ENCODE measurements at places on chromosomes 6 and 20.

DNA sequence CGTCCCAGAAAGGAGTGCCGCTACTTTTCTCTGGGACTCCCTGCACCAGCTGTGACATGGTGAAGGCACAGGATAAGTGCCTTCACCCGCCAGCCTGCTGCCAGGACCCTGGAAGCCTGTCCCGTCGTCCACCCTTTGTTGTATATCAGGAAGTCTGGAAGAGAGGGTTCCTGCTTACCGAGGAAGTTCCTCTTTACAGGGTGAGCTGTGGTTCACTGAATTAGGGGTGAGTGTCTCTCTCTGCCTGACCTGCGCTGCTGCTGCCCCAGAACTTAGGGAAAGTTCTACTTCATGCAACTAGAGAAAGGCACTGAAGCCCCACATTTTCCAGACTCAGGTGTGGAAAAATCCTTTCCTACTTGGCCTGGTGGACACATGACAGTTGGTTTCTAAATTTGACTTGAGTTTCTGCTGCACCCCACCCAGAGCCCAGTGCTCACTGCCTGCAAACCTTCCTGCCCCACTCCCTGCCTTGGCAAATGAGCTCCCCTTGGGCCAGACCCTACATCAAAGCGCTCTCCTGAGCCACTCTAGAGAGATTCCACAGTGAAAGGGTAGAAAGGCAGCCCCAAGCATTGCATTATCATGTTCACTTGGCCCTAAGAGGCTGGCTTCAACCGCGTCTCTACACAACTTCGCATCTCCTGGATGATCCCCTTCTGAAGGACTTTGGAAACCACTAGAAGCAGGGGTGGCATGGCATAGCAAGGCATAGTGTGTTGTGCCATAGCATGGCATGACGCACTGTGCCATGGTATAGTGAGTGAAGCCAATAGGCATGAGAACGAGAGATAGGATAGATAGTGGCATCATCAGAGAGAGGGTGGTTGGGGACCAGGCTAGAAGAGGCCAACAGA lies 215.8 kb upstream of the CDYL start:
- DNase-seq: no peak

GRCh38 chr6:150453357-150453756 lies 84.5 kb downstream of the IYD start:
- DNase-seq: no peak

GRCh38 chr6:22444330-22444729 lies 125.0 kb upstream of the HDGFL1 start:
- no peak for DNase-seq

- no peak for DNase-seq
These were observed 32.2 kb downstream of the AHI1 start for GRCh38 chr6:135465307-135465706.

GRCh38 chr20:46963758-46964617 lies 69.3 kb downstream of the EYA2 start:
- DNase-seq: peak; percentile 25

DNA sequence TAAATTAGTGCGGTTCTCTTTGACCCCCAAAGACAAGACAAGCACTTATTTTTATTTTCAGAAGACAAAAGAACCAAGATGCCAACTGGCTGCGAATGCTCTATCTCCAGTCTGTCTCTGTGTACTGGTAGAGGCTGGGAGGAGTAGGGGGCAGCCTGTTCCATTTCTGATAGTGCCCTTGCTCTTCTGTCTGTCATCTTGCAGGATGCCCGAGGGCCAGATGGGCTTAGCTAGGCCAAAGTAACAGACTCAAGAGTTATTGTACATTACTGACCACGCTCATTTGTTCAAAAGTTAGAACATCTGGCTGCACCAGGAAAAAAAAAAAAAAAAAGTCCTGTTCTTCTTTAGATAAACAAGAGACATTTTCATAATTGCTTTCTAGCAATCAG lies 198.1 kb upstream of the UST start:
- DNase-seq: no peak

- DNase-seq: no peak
These were observed 1261.9 kb upstream of the CITED2 start for GRCh38 chr6:140636271-140636907.

DNA sequence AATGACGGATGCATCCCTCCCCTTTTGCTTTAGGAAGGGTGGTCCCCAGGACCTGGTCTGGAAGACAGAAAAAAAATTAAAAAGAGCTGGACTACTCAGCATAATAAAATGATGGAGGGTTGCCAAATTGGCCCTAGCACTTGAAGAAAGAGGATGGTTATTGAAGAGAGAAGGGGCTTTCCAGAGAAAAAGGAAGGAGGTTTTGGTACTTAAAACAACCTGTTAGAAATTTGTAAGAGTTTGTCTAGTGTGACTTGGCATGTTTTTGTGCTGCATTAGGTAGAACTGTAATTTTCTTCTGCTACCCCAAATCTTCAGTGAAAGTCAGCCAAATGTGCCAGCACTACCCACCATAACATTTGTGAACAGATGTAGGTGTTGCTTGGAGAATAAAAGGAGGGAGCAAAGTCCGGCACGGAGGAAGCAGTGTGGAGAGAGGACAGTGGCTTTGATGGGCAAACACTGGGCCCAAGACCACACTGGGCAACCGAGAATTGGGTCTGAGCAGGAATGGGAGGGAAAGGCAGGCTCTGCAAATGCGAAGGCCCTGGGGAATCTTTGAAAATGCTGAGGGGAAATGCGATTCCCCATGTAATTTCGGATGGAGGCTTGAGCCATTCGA lies 160.9 kb downstream of the QRSL1 start:
- no peak for DNase-seq

DNA sequence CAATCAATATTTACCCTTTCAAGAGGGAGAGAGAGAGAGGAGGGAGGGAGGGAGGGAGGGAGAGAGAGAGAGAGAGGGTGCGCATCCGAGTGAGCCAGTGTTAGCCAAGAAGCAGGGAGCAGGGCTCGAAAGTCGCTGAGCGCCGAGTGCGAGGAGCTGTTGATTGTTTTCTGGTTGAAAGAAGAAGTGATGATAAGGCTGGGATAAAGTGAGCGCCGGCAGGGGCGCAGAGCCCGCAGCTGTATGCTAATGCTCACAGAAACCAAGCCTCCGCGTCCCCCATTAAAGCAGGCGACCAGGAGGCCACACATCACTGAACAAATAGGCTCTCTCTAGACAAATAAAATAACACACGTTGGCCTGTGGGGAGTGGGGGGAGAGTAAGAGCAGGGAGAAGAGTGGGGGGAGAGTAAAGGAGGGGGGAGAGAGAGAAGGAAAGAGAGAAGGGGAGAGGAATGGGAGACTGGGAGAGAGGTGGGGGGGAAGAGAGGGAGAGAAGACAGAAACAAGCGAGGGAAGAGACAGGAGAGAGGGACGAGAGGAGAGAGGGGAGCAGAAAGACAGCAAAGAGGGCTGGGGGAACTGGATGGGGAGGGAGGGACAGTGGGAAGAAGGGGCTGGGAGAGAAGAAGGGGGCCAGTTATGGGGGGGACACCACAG lies 5.0 kb upstream of the INSM1 start:
- no peak for DNase-seq

DNA sequence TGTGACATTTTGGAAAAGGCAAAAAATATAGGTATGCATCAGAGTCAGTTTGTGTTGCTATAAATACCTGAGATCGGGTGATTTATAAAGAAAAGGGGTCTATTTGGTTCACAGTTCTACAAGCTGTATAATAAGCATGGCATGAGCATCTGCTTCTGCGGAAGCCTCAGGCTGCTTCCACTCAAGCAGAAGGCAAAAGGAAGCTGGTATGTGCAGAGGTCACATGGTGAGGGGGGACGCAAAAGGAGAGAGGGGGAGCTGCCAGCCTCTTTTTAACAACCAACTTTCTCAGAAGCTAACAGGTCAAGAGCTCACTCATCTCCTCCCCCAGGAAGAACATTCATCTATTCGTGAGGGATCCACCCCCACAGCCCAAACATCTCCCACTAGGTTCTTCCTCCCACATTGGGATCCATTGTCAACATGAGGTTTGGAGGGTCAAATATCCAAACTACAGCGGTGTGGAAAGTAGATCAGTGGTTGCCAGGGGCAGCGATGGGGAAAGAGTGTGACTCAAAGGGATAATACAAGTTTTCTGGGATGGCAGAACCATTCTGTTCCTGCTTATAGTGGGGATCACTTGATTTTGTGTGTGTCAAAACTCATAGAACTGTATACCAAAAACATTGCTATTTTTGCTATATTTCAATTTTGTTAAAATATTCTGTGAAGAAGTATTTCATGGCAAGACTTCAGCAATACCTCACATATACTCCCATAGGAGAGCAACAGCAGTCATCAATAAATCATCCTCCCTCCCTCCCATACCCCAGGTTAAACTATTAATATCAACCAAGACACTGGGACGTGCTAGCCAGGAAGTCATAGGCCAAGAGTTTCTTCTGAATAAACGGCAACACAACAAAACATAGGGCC lies 9.9 kb upstream of the FAM50B start:
- peak; percentile 29 for DNase-seq

DNA sequence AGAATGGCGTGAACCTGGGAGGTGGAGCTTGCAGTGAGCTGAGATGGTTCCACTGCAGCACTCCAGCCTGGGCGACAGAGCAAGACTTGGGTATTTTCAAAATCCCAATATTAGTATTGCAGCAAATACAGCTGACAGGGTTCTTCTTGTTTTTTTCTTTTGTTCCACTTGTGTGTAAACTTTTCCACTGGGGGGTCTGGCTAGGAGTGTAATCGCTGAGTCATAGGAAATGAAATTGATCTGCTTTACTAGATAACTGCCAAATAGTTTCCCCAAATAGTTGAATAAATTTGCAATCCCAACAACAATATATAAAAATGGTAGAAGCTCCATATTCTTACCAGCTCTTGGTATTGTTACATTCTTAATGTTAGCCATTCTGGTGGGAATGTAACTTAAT lies 526.0 kb upstream of the SOX4 start:
- no peak for DNase-seq

- DNase-seq: no peak
These were observed 150.2 kb upstream of the OGFRL1 start for GRCh38 chr6:71138376-71138775.

DNA sequence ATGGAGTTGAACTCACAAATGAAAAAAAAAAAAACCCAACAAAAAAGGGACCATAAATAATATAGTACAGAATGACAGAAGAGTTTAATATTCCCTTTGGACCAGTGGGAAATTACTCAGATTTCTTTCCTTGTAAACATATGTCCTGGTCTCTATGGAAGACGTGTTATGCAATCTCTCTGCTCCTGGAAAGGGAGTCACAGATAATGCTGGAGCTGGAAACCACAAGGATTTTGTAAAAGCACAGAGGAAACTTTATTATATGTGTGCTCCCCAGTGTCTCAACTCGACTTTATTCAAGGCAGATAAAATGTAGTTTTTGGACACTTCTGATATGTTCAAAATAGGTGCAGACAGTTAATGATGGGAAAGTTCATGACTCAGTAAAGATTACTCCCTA lies 88.1 kb upstream of the ZFP64 start:
- DNase-seq: no peak

DNA sequence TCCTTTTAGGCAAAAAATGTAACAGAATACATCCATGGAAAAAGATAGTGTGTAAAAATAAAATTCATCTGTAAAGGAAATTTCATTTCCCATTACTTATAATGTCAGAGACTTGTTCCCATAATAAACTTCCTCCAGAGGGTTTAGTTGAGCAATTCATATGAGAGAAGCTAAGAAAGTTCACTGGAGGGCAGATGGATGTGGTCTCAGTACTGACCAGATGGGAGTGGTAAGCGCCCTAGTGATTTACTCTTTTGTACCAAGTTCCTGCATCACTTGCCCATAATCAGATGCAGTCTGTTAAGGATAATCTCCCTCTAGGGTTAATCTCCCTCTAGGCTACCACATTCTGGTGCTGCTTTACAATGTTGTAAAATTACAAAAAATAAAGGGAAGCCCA lies 61.7 kb downstream of the ESF1 start:
- DNase-seq: peak; percentile 11

- DNase-seq: no peak
These were observed 430.3 kb upstream of the SULF2 start for GRCh38 chr20:48215536-48215935.

DNA sequence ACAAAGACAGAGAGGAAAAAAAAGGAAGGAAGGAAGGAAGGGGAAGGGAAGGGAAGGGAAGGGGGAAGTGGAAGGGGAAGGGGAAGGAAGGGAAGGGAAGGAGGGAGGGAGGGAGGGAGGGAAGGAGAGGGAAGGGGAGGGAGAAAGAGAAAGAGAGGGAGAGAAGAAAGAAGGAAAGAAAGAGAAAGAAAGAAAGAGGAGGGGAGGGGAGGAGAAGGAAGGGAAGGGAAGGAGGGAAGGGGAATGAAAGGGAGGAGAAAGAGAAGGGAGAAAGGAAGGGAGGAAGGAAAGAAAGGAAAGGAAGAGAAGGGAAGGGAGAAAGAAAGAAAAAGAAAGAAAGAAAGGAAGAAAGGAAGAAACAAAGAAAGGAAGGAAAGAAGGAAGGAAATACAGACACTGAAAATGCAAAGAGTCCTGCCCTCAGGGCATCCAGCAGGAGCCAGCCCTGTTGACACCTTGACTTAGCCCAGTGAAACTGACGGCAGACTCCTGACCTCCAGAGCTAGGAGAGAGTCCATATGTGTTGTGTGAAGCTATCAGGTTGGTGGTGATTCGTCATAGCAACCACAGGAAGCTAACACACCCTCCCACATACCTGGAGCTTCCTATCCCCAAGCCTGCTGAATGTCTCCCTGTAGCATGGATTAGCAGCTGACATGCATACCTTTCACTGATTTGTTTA lies 58.7 kb upstream of the SULF2 start:
- no peak for DNase-seq

GRCh38 chr20:9051508-9051907 lies 17.4 kb upstream of the PLCB4 start:
- peak; percentile 93 for DNase-seq

GRCh38 chr6:29502597-29502996 lies 14.8 kb upstream of the MAS1L start:
- DNase-seq: peak; percentile 5

- no peak for DNase-seq
These were observed 31.5 kb upstream of the MICB start for GRCh38 chr6:31466466-31466865.

- no peak for DNase-seq
These were observed 88.6 kb upstream of the MOCS1 start for GRCh38 chr6:40022867-40023266.

- DNase-seq: no peak
These were observed 200.5 kb upstream of the KCNQ5 start for GRCh38 chr6:72421387-72421786.

GRCh38 chr6:111154981-111155380 lies 67.7 kb downstream of the SLC16A10 start:
- no peak for DNase-seq
